ENCODE measurements at places on chromosomes 5 and 9.

DNA sequence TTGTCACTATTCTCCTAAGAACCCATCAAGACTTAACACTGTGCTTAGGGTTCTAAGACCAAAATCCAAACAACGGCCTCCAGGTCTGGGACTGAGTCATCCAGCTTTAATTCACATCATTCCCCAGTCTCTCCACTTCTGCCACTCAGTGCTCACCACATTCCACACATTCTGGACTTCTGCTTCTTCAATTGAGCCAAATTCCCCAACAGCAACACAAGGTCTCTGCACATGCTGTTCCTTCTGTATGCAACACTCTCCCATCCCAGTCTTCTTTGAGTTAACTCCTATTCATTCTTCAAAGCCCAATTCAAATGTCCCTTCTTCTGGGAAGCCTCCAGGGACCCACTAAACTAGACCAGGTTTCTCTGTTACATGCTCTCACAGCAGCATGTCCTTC, 97.8 kb downstream of the GPR21 start:
- DNase-seq, result no peak

DNA sequence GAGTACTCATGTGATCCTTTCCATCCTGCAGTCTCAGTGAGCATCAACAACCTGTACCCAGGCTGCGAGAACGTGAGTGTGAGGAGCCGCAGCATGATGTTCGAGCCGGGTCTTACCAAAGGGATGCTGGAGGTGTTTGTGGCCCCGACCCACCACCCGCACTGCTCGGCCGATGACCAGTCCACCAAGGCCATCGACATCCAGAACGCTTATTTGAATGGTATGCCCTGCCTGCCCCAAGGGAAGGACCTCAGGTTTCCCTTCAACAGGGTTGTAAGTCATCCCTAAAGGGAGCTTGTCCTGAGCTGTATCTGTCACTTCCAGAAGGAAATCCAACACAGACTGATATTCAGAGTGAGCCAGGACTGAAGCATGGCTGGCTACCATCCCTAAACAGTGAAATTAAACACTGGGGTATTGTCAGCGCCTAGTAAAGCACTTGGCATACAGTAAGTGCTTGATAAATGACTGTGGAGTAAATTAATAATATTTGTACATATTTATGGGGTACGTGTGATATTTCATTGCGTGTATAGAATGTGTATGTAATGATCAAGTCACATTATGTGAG, 39.3 kb upstream of the CTSL start:
- DNase-seq, result no peak

DNA sequence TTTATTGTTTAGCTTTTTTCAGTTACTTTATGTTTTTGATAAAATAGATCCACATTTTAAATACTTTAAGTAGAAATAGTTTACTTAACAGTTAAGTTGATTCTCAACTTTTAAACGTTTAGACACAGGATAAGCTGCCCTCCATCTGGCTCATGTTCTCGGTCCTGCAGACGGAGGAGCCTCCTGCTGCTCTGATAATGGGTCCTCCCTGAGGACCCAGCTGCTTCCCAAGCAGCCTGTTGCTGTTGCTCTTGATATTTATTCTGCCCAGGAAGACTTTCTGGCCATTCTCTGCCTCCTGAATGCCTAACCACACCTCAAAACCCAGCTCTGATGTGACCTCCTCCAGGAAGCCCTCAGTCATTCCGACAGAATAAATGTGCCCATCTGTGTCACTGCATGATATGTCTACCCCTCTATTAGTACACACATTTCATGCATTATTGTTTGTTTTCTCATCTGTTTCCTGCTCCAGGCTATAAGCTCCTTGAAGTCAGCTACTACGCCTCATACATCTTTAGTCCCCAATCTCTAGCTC, 267.2 kb upstream of the MSX2 start:
- no peak for DNase-seq

- DNase-seq, result no peak
Observed at GRCh38 chr9:15305470-15305869, 1.5 kb downstream of the TTC39B start.

GRCh38 chr5:178545176-178545575, 45.0 kb downstream of the COL23A1 start:
- no peak for DNase-seq

DNA sequence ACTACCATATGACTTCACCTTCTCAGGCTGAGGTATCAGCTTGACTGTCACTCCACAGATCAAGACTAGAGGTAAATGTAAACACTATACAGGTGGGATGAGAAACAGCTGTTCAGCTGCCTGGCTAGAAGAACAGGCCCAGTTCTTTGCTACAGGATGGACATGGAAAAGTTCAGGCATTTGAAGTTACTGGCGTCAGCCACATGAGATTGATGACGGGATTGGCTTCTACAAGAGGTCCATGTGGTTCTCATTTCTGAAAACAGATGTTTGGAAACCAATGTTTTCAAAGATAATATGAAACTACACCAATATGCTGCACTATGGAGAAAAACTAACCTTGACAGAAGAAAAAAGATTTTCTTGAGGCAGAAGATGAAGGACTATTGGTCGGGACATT, 324.1 kb downstream of the CDH10 start:
- DNase-seq, result no peak

GRCh38 chr5:6786786-6787495, 73.7 kb downstream of the TENT4A start:
- DNase-seq, result no peak

- no peak for DNase-seq
Observed at GRCh38 chr9:95031711-95032461, 285.6 kb downstream of the FANCC start.

DNA sequence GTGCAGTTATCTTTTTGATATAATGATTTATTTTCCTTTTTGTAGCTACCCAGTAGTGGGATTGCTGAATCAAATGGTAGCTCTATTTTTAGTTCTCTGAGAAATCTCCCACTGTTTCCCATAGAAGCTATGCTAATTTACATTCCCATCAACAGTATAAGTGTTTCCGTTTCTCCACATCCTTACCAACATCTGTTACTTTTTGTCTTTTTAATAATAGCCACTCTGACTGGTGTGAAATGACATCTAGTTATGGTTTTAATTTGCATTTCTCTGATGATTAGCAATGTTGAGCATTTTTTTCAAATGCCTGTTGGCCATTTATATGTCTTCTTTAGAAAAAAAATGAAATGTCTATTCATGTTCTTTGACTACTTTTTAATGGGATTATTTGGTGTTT, 94.7 kb downstream of the SERINC5 start:
- no peak for DNase-seq
